ENCODE measurements at places on chromosomes 2 and 18.

DNA sequence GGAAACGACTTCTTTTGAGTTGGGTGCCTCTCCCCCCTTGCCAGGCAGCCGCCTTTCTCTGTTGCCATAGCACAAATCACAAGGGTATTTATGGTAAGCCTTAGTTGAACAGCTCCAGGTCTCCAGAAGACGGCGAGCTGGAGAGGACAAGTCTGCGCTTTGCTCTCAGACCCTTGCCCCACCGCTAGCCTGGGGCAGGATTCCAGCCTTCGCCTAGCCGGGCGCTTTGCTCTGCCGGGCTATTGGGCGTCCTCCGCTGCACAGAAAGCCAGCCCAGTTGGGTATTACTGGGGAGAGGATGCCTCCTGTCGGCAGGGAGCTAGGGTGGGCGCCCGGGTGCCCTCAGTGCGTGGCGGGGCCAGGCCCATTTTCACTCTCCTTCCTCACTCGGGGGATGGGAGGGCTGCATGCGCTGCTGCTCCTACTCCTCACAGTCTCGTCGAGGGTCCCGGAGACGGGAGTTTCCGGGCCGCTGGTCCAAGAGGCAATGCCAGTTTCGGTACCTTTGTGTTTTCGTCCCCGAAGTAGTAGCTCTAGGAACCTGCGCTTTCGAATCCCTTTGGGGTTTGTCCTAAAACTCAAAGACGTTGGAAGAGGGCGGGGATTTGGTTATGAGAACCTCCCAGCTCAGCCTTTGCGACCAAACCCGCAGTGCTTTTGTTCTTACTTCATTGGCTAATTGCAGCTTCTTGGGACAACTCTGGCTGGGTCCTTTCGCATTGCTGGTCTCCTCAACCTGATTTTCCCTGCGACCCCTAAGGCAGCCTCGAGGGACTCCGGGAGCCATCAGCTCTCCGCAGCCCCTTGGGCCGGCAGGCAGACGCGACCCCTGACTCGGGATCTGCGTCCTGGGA, 3.6 kb upstream of the DLX2 start:
- DNase-seq, result peak; percentile 32

DNA sequence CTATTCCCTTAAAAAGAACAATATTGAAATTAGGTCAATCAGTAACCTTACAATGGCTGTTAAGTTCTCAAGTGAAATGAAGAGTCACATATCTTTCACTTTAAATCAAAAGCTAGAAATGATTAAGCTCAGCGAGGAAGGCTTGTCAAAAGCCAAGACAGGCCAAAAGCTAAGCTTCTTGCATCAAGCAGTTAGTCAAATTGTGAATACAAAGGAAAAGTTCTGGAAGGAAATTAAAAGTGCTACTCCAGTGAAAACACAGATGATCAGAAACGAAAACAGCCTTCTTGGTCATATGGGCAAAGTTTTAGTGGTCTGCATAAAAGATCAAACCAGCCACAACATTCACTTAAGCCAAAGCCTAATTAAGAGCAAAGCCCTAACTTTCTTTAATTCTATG, 402.6 kb upstream of the ZEB2 start:
- DNase-seq, result no peak

DNA sequence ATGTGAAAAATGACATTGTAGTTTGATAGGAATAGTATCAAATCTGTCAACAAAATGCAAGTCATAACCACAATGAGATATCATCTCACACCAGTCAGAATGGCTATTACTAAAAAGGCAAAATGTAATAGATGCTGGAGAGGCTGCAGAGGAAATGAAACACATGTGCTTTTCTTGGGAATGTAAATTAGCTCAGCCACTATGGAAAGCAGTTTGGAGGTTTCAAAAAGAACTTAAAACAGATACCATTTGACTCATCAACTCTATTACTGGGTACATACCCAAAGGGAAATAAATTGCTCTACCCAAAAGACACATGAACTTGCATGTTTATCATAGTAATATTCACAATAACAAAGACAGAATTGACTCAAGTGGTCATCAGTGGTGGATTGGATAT, 572.6 kb downstream of the TRIB2 start:
- no peak for DNase-seq

- DNase-seq, result no peak
Observed at GRCh38 chr2:120541553-120541932, 194.1 kb upstream of the GLI2 start.

DNA sequence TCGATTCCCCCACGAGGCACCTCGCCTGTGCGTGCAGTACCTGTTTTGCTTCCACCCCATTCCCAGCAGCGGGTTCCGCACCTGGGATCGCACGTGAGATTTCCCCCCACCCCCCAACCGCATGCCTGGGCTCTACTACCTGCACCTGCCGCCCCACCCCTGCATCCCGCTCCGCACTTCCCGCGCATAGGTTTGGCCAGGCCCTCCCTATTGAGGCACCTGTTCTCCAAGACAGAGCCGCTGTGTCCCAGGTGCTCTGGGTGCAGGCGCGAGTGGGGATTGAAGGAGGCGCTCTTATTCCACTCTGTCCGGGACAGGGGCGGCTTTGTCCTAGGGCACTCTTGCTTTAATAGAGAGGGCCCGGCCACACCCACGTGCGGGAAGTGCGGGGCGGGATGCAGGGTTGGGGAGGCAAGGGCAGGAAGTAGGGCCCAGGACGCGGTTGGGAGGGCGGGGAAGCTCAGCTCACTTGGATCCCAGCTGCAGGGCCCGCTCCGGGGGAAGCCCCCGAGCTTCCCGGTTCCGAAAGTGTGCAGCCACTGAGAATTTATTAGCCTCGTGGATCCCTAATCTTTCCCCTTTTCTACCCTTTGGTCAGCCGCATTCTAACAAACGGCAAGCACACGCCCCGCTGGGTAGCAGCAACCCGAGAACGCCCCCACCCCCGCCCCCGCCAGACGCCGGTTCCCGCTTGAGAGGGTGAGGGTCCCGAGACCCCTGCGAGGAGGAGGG, 670 bp upstream of the MOCOS start:
- DNase-seq, result no peak

GRCh38 chr2:10377747-10378085, 70.4 kb downstream of the ODC1 start:
- no peak for DNase-seq

- peak; percentile 77 for DNase-seq
Observed at GRCh38 chr2:181457121-181457740, at the start of gene ITGA4. TSS of gene ITGA4 (plus strand) at chr2:181457386. CDS start at chr2:181457655, 269 bp downstream.

GRCh38 chr2:11757101-11757500, 10.7 kb downstream of the LPIN1 start:
- no peak for DNase-seq

GRCh38 chr18:25825979-25826776, 264.2 kb downstream of the SS18 start:
- DNase-seq, result no peak

DNA sequence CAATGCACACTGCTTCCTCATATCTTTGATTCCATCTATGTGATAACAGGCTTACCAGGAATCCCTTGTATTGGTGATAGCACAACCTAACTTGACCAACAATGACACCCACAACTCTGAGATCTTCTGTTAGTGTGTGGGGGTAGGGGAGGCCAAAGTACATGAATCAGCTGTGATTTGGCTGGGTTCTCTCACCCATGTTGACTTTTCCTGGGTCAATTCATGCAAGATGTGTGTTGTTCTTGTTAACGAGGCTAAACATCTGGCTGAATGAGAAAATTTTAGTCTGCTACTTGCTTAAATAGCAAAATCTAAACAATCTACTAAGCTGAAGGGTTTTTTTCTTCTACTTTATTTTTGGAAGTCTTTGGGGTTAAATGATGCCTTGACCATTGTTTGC, 341.2 kb upstream of the SLC14A2 start:
- DNase-seq, result no peak

- DNase-seq, result no peak
Observed at GRCh38 chr2:227351639-227352038, 26.6 kb downstream of the MFF start.

GRCh38 chr2:187511356-187512315, 42.6 kb downstream of the TFPI start:
- DNase-seq, result no peak

- DNase-seq, result no peak
Observed at GRCh38 chr18:48790226-48790863, 160.4 kb downstream of the SMAD7 start.

GRCh38 chr2:40281021-40281940, 170.6 kb downstream of the SLC8A1 start:
- no peak for DNase-seq

DNA sequence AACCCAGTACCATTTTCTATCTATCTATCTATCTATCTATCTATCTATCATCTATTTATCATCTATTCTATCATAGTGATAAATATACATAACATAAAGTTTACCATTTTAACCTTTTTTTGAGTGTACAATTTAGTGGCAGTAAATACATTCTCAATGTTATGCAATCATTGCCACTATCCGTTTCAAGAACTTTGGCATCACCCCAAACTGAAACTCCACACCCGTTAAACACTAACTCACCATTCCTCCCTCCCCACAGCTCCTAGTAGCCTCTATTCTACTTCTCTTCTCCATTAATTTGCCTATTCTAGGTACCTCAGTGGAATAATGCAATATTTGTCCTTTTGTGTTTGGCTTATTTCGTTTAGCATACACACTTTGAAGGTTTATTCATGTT, 82.5 kb upstream of the KCNE4 start:
- DNase-seq, result no peak

DNA sequence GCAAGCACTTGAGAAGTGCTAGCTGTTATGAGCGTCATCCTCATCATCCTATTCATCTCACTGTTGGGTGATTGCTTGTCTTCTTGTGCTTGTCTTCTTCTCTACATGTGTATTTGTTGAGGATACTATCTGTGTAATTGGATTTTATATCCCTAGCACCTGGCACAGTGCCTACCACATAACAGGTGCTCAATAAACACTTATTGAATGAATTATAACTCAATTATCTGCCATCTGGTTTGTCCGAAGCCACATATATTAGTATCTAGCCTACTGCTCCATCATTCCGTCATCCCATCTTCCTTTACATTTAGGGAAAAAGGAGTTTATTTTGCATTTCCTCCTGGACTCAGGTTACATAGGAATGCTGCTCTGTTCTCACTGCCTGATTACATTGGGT, 330.4 kb upstream of the ETAA1 start:
- no peak for DNase-seq

GRCh38 chr2:57899898-57900297, 146.7 kb upstream of the VRK2 start:
- no peak for DNase-seq

DNA sequence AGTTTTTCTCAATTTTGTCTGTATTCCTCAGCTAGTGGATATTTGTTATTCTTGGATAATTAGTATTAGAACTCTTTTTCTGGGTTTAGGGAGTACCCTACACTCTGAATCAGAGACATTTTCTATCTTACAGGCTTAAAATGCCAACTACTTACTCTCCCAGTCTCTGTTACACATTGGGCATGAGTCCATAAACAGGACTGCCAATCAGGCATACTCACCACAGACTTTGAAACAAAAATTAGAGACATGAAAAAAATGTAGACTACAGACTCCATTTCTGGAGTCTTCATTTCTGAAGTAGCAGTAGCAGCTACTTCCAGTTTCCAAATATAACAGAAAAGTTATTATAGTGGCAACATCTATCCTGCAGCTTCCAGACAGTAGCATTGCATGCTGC, 279.7 kb downstream of the MBD5 start:
- DNase-seq, result no peak

GRCh38 chr18:24002479-24002878, 12.1 kb upstream of the TTC39C start:
- no peak for DNase-seq

DNA sequence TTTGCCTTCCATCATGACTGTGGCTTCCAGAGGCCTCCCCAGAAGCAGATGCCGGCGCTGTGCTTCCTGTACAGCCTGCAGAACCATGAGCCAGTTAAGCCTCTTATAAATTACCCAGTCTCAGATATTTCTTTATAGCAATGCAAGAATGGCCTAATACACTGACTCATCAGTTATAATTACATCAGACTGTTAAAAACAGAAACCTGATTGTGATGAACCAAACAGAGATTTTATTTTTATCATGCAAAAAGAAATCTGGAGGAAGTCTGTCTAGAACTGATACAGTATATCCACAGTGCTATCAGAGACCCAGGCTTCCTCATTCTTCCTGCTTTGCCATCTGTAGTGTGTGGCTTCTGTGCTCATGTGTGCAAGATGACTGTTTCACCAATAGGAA, 93.4 kb upstream of the MEX3C start:
- DNase-seq, result no peak
